ENCODE measurements at places on chromosomes 2 and 18.

GRCh38 chr2:196809260-196809659 lies at the start of gene C2orf66:
TSS of gene C2orf66 (minus strand) at chr2:196809355. CDS start at chr2:196809336, 19 bp downstream.
- DNase-seq: no peak

DNA sequence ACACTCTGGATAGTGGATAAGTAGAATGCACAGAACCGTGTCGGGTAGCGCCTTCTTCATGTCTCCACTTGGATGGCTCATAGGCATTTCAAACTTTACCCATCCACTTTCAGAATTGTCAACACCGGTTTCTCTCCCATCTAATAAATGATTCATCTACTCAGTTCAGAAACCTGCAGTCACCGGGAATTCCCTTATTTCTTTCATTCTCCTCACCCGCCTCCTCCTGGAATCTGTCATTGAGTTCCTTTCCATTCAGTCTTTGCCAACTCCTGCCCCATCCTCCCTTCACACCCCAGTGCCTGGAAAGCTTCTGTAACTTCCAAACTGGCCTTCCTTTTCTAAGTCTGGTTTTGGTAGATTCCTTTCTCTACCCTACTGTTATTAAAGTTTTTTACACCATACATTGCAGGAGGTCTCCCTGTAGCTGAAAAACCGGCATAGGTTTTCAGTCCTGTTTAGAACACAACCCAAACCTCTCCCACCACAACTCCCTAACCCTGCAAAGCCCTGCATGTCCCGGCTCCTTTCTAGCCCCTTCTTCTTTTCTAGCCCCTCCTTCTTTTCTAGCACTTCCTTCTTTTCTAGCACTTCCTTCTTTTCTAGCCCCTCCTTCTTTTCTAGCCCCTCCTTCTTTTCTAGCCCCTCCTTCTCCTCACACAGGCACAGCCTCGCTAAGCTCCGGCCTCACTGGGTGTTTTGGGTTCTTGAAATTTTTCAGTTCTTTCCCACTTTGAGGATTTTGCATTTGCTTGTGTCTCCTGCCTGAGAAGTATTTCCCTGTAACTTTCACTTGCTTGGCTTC lies 133.9 kb upstream of the KLHL14 start:
- DNase-seq: no peak

DNA sequence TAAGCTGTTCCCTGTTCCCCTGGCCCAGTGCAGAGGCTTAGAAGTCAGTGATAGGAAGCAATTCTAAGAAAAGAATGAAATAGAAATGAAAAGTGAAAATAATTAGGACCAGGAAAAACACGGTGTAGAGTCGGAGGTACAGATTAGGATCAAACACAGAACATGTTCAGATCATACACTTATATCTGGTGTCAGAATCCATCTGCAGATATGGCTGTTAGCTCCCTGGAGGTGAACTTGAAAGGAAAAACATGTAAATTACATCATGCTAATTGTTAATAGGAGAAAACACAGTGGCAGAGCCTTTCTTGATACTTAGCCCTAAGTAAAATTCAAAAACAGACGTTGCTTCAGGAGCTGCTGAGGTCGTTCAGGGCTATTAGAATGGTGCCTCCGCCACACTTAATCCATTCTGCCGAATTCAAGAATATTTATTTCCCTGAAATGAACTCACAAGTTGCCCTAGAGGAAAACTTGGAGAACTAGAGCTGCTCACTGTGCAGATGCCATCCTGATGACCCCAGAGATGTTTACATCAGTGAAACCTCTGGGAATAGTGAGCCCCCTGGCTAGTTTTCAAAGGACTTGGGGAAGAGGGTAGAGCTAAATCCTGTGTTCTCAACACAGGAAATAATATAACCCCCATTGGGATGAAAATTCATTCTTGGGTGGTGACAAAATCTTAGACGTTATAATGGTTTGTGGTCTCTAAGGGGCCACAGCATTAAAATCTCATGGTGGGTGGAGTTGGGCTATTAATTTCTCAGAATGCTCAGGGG lies 27.5 kb downstream of the LPIN1 start:
- DNase-seq: no peak

DNA sequence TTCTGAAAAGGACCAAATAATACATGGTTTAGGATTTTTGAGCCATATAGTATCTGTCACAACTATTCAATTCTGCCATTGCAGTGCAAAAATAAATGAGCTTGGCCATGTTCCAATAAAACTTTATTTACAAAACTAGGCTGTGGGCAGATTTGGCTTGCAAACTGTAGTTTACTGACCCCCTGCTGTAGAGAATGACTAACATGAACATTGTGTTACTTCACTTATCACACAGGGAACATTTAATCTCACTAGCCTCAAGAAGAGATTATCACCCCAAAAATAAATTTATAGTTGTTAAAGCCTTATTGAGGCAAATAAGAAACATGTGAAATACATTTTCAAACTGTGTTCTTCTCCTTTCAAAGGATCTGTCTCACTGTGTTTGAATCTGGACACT lies 766.2 kb downstream of the MBD2 start:
- no peak for DNase-seq

DNA sequence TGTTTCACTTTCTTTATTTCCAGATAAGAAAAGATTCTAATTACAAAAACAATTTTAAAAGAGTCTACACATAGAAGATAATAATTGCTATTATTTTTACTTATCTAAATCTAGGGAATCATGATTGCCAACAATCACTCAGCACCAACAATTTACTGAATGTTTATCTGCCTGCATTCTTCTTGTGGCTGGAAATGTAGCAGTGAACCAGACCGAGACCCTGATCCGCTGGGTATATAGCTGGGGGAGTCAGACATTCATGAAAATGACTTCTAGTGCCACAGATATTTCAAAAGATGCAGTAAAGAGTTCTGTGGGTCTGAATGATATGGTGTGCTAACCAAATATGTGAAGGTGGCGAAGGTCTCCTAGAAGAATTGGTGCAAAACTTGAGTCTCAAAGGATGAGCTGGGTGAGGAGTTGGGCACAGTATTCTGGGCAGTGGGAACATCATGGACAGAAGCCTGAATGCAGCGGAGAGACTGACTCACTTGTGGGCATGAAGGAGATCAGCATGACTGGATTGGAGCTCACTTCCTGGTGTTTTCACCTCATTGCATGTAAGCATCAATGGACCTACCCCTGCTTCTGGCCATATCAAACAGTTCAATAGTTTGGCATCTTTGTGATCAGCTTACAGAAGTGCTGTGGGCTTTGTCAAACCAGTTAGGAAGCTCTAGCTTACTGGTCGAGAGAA lies 26.1 kb upstream of the FN1 start:
- no peak for DNase-seq

DNA sequence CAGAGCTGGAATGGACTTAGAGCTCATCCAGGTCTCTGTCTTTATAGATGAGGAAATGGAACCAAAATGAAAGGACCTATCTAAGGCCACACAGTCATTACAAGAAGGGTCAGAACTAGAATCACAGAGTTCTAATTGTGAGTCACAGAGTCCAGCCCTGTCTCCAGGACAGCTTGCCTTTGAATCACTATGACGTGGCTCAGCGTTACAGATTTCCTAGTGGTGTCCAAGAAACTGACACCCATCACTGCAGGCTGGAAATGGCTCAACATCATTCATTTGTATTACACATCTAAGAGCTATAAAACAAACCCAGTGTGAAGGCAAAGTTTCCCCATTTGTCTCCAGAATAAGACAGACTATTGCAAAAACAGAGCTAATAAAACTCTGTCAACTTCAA lies 164.3 kb upstream of the SIX2 start:
- no peak for DNase-seq

DNA sequence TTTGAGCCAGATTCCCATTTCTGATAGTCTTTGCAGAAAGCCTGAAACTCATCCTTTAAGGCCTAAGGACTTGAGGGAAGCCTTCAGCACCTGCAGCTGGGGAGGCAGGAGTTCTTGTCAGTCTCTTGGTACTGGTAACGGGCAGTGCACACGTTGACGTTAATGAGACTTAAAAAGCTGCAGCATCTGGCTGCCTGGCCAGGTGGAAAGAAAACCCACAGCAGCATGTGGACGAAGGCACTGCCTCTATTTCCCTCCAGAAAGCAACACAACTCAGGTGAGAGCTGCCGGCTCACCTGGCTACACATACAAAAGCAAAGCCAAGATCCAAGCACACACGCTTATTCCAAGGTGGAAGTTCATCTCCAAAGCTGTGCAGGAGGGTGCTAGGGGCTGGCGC lies 178.8 kb downstream of the ANAPC1 start:
- DNase-seq: no peak

DNA sequence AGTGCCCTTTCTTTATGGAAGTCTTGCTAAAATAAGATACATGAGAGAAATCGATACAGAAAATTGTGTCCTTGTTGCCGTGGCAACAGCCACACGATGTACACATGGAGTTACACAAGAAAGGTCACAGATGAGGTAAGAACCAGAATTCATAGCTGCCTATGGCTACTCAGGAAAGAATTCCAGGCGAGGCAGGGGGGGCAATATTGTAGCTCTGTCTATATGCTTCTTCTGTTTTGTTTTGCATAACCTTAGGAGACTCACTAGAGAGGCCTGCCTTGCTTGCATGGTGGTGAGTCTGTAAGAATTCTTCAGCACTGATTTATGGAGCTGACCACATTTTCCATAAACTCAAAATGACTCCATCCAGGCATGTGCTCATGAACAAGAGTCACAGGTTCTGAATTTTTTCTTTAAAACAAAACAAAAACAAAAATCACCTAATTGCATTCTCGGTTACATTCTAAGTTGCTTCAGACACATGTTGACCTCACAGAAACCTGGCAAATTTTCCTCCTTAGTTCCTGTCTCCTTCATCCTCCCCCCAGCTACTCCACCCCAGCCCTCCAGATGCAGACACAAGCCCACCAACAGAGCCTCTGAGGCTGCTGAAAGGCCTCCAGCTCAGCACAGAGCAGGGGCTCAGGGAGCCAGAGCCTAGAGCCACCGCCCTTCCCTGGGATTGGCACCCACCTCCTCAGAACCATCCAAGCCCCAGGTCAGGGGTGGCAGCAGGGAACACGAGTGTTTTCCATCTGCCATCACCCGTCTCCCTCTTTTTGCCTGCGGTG lies 183.5 kb downstream of the ANTXR1 start:
- peak; percentile 93 for DNase-seq

DNA sequence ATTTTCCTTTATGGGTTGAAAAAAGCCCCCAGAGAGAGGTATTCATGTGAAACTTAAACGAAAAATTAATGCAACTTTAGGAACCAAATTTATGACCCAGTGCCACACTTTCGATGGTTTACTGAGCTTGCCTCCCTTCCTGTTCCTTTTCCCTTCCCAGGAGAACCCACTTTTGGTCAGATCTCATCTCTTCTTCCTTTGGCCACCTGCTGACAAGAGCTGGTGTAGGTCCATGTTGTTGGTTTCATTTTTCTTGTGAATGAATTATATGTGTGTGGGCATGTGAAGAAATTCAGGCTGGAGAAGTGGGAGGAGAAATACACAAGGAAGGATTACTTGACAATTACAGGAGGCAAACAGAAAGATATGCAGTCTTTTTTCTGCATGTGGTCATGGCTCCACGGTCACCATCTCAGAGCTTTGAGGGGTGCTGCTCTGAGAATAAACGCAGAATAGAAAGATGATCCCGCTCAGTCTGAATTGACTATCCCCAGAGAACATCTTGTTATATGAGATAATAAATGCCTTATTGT lies 111.3 kb upstream of the TCF4 start:
- DNase-seq: no peak

DNA sequence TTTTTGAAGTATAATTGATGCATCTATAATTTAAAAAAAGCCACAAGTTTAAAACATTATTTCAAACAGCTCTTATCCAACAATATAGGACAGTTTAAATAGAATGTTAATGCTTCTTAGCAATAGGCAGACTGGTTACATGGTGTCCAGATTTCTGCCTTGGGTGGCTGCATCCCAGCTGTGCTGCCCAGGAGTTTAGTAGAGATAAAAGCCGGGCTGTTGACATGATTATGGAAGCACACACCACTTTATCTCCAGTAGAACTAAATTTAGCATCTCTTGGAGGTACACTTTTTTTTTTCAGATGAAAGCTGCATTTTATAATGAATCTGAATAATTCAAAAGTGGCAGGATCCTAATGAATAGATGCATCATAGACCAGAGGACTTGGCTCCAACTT lies 309.7 kb downstream of the PLCL1 start:
- DNase-seq: no peak

DNA sequence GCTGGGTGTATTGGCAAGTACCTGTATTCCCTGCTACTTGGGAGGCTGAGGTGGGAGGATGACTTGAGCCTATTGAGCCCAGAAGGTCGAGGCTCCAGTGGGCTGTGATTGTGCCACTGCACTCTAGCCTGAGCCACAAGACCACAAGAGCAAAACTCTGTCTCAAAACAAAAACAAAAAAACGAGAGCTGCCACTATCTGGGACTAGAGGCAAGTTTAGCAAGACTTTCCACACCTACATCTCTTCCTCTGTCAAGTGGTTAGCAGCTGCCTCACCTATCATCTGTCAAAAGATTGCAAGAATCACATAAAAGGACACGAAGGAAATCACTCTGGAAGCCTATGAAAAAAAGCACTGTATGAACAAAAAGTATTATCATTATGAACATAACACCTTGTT lies 55.2 kb upstream of the RIOK3 start:
- no peak for DNase-seq

DNA sequence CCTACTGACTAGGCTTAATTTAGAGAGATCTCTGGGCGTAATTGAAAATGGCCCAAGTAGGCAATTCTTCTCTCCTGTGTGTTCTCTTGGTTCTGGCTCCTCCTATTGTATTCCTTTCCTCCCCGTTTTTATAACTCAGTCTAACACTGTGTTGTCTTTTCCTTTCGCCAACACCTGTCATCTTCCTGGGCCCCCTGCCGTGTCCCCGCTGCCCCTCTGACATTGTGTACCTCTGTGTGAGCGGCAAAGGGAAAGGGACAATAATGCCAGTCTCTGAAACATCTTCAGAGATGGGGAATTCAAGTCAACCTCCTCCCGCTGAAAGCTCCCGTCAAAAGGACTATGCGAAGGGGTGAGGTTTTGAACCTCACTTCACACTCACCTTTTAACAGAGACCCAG lies 210.9 kb downstream of the GBX2 start:
- DNase-seq: no peak

DNA sequence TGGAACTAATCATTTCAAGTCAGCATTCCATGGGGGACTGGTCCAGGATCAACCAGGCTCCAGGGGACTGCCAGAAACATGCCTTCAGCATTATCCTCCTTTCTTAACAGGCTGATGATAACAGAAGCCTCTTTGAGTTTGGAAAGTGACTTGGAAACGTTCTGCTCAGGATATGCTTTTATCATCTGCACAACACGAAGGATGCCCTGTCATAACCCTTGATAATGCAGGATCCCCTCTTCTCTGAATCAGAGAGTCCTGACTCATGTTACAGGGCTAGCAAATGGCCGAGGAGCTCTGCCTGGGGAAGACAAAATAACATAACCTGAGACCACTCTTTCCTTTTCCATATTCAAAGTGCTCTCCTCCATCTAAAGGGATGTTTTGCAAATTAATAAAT lies 6.7 kb downstream of the SCYGR3 start:
- DNase-seq: no peak

DNA sequence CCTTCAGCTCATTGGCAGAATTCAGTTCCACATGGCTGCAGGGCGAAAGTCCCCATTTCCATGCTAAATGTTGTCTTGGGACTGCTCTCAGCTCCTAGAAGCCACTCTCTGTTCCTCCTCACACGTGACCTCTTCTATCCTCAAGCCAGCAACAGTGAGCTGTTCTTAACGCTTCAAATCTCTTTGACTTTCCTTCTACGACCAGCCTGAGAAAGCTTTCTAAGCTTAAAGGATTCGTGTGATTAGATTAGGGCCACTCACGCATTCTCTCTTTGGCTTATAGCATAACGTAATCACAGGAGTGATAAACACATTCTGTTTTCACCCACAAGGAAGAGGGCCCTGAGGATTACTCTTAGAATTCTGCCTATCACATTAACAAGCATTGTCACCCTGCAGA lies 29.8 kb upstream of the LAMA1 start:
- DNase-seq: no peak

- no peak for DNase-seq
Measured at GRCh38 chr2:213157242-213157641, 5.8 kb upstream of the IKZF2 start.
